ENCODE measurements at places on chromosomes 2 and 18.

- no peak for DNase-seq
These were observed 66.0 kb downstream of the CSRNP3 start for GRCh38 chr2:165535471-165535870.

DNA sequence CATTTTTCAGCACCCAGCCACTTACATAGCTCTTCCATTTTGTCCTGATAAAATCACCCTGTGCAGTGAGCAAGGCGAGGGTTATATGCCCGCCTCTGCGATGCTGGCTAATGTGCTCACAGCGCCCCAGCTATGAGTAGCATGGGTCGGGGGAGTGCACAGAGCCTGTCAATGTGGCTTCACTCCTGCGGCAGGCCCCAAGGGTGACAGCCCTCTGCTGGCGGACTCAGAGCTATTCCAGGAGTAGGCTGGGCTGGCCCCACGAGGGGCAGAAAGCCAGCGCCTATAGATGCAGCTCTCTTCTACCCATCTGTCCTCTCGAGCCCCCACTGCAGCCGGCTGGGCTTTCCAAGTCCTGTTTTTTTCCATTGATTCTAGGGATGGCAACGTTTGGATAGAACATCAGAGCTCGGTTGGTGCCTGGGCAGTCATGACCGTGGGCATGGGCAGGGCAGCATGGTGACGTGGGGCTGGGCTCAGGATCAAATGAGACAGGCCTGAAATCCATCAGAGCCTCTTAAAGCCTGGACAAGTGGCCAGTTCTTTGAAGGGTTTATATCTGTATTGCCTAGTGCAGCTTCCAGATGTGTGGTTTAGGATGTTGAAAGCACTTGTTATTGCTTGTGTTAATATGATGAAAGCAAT is 134.7 kb downstream of the MCFD2 start:
- DNase-seq = peak; percentile 18

GRCh38 chr2:222351035-222351434 is 52.2 kb upstream of the PAX3 start:
- DNase-seq = no peak

DNA sequence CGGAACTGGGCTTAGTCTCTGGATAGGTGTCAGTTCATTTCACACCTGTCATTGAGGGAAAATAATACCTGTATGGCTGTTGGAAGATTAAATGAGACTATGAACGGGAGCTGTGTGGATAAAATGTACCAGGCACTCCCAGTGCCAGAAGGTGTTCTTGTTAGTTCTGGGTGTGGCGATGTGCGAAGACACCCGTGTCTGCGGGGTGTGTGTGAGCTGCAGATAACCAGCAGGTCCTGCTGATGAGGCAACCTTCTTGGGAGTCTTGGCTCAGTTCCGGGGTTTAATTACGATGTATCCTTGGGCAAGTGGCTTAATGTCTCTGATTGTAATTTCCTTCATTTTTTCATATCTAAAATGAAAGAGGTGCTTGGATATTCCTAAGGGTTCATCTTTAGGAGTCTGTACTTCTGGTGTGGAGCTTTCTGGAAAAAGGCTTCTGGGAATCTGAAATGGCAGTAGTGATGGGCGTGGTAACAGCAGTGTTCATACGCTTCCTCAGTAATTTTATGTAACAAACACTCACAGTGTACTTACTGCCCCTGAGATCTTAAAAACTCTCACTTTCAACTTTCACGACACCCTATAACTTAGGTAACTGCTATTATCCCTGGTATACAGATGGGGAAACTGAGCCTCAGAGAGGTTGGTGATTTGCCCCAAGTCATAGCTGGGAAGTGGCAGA is 35.0 kb downstream of the NEDD4L start:
- no peak for DNase-seq

- DNase-seq = no peak
These were observed 96.2 kb downstream of the MEIS1 start for GRCh38 chr2:66531155-66531554.

DNA sequence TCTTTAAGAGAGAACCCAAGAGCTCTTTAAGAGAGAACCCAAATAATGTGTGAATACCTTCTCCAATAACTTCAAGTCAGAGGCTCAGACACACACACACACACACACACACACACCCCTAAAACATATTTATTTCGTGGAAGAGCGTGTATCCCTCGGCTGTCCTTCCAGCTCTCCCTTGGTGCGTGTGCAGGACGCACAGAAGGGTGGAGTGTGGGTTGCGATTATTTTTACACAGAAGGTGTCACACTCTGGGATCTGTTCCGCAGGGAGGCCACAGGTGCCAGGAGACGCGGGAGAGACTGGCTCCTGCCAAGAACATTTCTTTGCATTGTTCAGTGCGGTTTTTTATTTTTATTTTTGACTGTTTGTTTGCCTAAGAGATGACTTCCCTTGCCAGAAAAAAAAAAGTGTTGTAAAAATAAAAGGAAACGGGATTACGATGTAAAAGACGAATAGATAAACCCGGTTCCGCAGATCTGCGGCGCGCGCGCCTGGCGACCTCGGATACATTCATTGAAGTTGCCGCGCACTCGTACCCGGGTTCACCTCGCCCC is 47.3 kb upstream of the ATP6V1B1 start:
- DNase-seq = no peak

GRCh38 chr2:54103454-54104314 is 11.7 kb upstream of the ACYP2 start:
- peak; percentile 52 for DNase-seq

GRCh38 chr18:36993068-36993467 is 164.1 kb downstream of the KIAA1328 start:
- DNase-seq = no peak

- no peak for DNase-seq
These were observed 97.6 kb upstream of the HS6ST1 start for GRCh38 chr2:128416109-128416785.

- no peak for DNase-seq
These were observed 1.9 kb downstream of the GLI2 start for GRCh38 chr2:120737340-120738101.

DNA sequence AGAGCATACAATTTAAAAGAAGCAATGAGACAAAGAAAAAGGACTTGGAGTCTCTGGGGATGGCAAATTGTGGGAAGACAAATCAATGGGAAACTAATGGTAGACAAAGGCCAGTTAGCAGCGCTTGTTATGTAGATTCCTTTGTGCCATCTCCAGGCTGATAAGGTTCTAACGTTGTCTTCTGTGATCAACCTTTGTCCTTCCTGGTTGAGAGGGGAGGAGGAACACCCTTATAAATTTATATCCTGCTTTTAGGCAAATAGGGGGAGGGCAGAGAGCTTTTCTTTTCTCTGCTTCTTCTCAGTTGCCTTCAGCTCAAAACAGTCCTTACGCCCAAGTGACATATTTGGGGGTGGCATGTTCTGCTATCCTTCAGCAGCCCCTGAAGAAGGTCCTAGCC is 89.8 kb downstream of the STPG4 start:
- DNase-seq = no peak

DNA sequence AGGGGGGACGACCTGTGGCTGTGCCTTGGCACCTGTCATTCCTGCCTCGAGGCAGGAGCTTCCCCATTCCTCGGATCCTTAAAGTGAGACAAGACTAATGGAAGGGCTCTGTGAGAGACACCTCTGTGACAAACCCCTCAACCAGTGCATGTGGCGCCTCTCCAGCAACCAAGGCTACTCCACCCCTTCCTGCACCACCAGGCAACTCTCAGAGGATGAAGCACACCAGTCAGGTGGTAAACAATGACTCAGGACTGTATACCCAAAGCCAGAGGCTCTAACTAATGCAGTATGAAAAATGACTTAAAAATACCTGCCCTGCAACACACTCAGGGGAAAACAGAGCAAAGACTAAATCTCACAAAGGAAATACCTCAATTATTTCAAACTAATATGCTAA is 136.9 kb downstream of the UXS1 start:
- no peak for DNase-seq

DNA sequence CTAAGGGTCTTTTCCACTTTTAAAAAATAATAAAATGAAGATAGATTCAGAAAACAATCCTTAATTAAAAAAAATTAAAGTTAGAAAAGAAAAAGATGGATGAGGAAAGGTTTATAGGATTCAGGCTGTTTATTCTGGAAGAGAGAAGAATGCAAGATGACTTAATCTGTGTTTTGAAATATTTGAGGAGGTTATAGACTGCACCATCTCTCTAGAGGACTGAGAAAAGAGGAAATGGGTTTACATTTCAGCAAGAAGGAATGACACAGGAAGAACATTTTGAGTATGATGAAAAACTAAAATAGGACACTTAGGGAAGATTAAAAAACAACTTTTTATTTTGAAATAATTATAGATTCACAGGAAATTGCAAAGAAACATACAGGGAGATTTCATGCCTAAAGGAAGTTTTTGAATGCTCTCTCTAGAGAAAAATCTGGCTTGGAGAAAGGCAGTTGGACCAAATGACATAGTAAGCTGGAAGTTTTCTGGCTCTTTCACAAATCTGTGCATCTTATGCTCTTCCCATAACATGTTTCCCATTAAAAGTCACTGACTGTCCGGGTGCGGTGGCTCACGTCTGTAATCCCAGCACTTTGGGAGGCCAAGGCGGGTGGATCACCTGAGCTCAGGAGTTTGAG is 75.0 kb downstream of the CERS6 start:
- DNase-seq = no peak

All from endothelial cell (in vitro differentiated cells).